ENCODE measurements at places on chromosomes 7 and 10.

DNA sequence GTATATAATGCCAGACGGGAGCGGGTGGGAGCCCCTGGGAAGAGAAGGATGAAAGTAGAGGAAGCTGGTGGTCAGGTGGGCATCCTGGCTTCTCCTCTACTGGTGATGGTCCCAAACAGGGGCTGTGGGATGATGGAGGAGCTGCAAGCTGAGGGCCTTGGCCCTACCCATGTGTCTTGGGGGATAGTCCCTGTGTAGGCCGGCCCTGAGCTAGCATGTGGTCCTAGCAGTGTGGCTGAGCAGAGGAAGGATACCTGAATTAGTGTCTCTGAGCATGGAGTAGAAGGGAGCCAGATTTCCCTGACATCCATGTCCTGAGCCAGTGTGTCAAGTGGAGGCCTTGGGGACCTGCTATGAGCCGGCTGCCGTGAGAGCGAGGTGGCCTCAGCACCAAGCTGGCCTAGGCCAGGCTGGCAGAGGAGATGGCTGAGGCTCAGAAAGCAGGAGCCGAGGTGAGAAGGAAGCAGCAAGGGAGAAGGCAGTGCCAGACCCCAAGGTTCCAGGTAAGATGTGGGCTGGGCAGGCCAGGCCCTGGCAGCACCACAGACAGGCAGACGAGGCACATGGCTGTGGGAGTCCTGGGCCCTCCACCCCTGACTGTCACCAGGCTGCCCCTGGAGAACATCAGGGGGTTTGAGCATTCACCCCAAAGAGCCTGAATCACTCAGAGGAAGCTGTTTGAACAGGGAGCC lies 150.2 kb downstream of the ABCA13 start:
- DNase-seq: no peak

DNA sequence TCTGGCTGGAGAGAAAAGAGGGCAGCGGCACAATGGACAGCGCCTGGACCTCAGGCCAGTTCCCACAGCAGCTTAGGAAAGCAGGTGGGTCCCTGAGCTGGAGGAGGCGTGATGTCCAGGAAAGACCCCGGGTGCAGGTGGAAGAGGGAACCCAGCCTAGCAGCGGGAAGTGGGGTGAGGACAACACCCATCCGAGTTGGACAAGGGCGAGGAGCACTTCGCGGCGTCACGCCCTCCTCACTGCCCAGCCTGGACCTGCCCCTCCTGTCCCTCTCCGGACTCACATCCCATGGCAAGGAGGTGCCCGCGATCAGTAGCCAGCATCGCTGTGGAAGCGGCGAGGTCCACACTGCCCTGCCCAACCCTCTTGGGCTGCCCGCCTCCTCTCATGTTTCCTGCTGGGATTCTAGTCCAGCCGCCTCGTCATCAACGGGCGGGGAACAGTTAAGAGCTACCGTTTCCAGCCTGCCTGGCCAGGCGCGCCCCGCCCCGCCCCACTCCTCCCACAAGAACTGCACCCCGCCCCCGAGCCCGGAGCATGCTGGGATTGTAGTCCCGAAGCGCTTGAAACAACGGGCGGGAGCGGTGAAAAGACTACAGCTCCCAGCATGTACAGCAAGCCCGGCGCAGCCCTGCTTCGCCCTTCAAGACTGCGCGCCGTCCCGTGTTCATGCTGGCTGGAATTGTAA lies 930.6 kb upstream of the ZNF722 start:
- no peak for DNase-seq

GRCh38 chr10:7337431-7338171 lies 73.2 kb downstream of the SFMBT2 start:
- DNase-seq: no peak

- no peak for DNase-seq
These were observed 25.7 kb upstream of the ENTPD1 start for GRCh38 chr10:95730233-95730632.

- peak; percentile 52 for DNase-seq
These were observed 189.9 kb downstream of the NEBL start for GRCh38 chr10:20707251-20707650.

DNA sequence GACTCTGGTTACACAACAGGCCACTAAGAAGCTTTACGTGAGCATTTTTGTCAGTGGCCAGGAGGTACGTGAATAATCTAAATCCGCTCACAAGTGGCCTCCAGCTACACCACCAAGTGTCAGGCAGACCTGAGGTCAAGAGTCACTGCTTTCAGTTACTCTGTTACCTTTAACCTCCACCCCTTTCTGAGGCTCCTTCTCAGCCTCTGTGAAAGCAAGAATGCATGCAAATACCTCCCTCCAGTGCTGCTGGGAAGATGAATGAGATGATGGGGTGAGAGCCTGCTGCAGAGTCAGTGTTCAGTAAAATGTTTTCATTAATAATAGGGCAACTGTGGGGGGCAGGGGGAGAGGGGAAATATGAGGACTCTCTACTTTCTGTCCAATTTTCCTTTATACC lies 11.2 kb downstream of the DDC start:
- no peak for DNase-seq

DNA sequence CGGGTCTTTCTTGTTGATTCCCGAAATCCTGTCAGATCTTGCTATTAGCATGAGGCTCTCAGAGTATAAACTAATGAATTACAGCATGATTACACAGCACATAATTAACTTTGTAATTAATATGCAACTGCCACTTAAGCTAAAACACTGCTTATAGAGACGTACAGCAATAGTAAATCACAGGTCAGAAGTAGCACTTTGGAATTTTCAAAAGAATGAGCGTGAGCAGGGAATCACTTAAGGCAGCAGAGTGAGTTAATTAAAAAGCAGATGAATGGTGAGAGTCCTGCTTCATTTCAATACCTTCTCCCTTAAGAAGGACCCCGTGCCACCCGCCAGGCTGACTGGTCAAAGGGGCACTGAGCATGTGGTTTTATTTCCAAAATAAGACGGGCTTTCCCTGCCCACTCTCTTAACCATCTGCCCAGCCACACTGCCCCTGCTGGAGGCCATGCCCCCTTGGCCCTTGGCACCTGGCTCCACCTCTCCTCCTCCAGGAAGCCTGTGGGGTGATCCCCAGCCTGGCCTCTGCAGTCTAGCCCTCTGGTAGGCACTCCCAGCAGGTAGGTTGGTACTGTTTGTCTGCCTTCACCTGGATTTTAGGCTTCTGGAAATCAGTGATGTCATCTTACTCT lies 117.8 kb downstream of the ZMIZ1 start:
- no peak for DNase-seq

GRCh38 chr7:83468251-83468739 lies 180.6 kb downstream of the SEMA3E start:
- DNase-seq: peak; percentile 86

DNA sequence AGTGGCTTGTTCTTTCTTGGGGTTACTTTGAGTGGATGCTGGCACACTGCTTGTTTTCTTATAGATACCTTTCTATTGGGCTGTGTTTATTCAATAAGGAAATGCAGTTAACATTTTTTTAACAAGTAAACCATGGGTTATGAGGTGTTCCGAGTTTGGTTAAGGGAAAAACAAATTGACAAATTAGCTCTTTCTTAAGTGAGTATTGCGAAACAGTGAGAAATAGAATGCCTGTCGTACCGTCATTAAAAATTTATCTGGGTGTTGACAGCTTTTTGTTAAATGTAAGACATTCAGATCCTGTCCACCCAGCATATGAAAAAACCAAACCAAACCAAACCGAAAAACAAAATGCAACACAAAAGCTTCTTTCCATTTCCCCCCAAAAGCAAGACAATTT lies 6.2 kb downstream of the CUX1 start:
- DNase-seq: no peak

DNA sequence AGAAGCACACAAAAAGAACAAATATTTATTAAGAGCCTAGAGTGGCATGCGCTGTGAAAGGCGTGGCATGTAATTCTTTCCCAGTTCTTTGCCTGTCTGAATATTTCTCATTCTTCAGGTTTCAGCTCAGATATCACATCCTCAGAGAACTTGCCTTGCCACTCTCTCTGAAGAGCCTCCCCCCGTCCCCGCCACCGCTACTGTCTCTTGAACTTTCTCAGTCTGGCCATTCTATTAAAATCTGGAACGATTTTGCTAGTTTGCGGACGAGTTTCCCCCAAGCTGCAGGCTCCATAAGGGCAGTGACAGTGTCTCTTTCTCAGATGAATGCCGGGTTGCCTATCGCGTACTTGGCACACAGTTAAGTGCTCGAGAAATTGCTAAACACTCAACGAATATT lies 787 bp upstream of the PLEKHA1 start:
- no peak for DNase-seq

DNA sequence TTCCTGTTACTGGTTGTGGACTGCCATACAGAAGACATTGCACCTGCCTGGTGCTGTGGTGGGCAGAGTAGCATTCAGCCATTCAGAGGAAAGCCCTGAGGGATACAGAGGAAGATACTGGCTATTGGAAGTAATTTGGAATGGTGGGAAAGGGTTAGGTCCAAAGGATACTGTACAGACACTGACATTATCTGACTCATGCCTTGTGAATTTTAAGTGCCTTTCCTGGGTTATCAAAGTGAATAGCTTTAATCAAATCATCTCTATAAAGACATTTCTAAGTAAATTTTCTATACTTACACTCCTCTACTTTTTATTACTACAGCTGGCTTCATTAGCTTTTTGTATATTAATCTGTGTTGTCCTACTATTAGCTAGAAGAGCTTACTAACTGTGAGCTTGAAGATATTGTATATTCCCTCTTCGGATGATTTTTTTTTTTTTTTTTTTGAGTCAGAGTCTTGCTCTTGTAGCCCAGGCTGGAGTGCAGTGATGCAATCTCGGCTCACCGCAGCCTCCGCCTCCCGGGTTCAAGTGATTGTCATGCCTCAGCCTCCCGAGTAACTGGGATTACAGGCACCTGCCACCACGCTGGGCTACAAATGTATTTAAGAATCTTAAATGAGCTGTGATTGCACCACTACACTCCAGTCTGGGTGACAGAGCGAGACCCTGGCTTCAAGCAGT lies 186.5 kb downstream of the ADK start:
- DNase-seq: no peak

- DNase-seq: no peak
These were observed 111.9 kb downstream of the CACNB2 start for GRCh38 chr10:18252086-18252485.

DNA sequence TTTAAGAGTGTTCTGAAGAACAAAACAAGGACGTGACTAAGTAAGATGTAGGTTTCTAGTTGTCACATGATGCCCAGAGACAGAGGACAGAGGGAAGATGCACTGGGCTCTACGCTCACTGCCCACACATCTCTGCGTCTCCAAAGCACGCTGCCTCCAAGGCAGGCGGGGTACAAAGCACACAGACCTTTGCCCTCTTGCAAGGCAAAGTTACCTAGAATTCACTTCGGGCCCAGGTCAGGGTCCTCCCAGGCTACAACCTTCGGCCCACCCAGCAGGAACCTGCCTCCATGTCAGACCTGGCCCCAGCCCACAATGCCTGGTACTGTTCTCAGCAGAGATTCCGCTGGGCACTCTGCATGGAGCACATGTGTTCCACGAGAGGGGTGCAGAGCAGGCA lies 26.5 kb downstream of the GRB10 start:
- DNase-seq: no peak

DNA sequence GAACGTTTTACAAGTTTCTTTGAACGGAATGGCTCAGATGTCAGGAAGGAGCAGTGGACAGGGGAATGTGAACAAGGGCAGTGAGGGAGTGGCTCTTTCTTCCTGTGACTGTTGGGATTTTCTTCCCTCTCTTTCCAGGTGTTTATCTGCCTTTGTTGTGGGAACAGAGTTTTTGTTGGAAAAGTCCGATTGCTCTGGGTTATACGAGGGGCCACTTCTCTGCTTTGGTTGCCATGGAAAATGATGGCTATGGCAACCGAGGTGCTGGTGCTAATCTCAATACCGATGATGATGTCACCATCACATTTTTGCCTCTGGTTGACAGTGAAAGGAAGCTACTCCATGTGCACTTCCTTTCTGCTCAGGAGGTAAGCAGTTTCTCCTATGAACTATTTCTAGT lies 41.4 kb downstream of the ZRANB1 start:
- DNase-seq: no peak

GRCh38 chr7:131692131-131692960 lies 135.9 kb upstream of the PODXL start:
- peak; percentile 93 for DNase-seq

GRCh38 chr7:148800677-148801076 lies 83.4 kb downstream of the EZH2 start:
- no peak for DNase-seq

DNA sequence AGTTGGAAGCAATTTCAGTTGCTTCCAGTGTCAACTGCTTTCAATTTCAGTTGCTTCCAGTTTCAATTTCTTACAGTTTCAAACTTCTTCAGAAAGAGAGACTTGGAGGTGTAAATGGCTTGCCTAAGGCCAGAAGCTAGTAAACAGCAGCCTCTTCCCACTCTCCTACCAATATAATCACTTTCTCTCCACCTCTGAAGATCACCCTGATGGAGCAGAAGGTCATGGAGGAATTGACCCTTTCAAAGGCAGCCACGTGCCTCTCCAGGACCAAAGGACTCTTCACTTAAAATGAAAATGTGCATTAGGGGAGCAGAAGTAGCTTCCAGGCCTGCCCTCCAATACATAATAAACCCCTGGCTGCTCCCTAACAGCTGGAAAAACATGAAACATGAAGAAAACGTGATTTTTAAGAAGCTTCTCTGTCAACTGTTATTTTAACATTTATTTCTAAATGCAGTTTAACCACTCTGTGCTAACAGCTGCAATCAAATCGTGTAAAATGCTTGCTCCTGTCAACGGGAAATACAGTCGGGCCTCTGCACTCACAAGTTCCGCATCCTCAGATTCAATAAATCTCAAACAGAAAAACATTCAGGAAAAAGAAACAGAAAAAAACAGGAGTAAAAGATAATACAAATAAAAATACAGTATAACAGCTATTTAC lies 1020.6 kb downstream of the XPNPEP1 start:
- DNase-seq: no peak

- no peak for DNase-seq
These were observed 25.9 kb downstream of the GRM8 start for GRCh38 chr7:127226685-127227374.

GRCh38 chr10:130983749-130984148 lies 327.8 kb downstream of the TCERG1L start:
- DNase-seq: no peak

DNA sequence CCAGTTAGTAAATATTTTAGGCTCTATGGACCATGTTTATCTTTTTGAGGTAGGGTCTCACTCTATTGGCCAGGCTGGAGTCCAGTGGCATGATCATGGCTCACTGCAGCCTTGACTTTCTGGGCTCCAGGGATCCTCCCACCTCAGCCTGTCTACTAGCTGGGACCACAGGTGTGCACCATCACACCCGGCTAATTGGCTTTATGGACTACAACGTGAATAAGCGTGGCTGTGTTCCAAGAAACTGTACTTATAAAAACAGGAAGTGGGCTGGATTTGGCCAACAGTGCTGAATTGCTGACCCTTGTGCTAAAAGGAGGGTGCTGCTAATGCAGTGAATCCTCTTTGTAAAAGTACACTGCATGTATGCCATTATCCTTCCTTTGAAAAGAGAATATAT lies 111.7 kb upstream of the CDK13 start:
- DNase-seq: no peak

- no peak for DNase-seq
These were observed 8.1 kb upstream of the CPA2 start for GRCh38 chr7:130258494-130259078.

DNA sequence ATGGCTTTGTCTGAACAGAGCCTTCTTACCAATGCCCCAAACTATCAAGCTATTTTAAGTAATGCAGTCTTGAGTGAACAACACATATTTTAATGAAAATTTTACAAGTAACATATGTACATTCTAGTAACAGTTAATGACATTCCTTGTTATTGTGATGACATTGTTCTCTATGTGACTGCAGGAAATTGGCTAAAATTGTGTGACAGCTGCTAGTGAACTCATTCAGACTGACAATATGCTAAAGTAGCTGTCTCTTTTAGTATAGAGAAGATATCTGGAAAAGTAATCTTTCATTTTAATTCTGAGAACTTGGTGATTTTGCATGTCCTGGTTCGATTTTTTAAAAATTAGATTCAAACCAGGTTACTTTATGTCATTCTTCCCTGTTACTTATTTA lies 259.8 kb upstream of the MAGI2 start:
- DNase-seq: peak; percentile 22
